C1 segment of cervical spinal cord (tissue), 14 donors: ENCODE measurements at places on chromosomes 1 and 21.

DNA sequence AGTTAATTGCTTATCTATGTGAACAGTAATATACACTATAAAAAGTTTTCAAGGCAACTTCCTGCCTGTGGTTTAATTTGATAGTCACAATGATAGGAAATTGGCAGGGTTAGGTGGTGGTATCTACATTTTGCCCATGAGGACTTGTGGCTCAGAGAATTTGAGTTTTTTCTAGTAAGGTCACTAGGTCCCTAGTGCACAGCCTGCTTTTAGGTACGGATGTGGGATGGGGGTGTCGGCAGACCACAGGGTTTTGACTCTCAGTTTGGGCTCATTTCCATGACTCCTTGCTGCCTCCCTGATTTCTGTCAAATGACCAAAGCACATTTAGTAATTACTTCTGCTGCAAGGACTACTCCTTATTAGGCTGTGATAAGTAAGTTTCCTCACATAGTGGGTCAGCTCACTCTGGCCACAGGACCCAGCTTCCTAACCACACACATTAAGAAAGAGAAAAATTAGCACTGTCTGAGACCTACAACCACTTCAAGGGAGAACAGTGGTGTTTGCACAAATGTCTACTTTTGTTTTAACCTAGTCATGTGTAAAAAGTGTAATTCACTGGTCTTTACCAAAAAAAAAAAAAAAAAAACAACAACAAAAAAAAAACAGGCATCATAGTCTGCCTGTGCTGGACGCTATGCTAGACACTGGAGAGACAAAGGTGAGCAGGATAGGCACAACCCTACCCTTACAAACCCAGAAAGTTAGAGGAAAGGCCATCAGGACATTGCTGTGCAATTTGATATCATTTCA, 43.7 kb downstream of the MRPL39 start:
- DNase-seq: no peak

- DNase-seq: no peak
Measured at GRCh38 chr1:226622012-226622411, 73.4 kb downstream of the STUM start.

- DNase-seq: no peak
Measured at GRCh38 chr1:174746024-174746808, 253.5 kb upstream of the CACYBP start.

DNA sequence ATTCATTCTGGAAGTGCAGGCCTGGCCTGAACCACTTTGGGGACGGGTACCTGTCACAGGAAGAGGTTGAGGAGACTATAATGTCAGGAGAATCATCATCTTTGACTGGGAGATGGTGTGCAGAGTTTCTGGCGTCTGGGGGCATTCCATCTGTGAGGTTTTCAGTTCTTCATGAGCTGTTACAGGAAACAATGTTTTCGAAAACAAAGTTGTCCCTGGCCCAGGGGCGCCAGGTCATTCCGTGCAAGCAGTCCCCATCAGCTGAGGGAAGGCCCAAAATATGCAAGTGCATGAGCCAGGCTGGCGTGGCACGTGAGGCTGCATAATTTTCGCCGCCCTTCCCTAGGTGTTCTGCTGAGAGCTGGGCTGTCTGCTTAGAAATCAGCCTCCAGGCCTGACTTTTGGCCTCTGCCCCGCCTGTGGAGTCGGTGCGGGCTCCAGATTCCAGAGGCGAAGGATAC, 68.4 kb upstream of the ATP5PO start:
- no peak for DNase-seq

DNA sequence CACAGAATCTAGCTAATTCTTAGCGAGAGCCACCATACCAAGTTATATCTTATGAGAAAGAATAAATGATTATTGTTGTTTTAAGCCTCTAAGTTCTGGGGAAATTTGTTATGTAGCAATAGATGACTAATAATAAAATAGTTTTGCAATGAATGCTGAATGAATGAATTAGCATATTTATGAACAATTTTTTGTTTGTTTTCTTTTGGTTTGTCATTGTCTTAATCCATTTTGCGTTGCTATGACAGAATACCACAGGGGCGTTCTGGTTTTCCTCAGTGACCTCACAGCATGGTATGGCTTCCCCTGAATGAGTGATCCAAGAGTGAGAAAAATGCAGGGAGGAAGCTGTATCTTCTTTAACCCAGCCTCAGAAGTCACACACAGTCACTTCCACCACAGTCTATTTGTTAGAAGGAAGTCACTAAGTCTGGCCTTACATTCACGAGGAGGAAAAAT, 53.8 kb upstream of the HPDL start:
- no peak for DNase-seq

DNA sequence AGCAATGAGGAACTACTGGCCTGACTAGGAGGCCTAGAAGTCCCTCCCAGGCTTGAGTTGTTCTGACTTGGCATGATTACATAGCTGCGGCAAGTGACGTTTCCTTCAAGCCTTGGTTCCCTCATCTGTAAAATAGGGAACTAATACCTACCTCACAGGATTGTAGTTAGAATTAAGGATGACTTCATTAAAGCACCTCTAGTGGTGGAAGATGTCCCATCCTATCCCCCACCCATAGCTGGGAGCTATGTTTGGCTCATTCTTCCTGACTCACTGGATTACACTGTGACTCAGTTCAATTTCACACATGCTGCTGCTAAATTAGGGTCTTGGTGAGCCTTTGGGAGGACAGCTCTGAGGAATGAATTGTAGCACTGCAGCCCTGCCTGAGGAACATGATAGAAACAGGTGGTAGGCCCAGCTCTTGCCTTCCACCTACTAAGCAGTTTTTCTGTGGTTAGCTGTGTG, 6.0 kb upstream of the SHISA4 start:
- no peak for DNase-seq

DNA sequence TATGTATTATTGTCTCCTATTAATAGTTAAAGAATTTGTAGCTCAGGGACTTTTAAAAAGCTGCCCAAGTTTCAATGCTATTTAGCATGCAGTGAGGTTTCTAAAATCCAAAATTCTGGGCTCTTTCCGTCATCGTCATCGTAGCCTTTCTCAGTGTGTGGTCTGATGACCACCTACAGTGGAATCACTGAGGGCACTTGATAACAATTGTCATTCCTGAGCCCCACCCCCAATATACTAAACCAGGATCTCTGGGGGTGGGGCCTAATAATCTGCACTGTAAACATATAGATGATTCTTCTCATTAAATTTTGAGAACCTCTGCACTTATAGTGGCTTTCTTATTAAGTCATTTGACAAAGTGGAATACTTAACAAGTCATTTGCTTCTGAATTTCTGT, 674.8 kb downstream of the PLPP3 start:
- no peak for DNase-seq

DNA sequence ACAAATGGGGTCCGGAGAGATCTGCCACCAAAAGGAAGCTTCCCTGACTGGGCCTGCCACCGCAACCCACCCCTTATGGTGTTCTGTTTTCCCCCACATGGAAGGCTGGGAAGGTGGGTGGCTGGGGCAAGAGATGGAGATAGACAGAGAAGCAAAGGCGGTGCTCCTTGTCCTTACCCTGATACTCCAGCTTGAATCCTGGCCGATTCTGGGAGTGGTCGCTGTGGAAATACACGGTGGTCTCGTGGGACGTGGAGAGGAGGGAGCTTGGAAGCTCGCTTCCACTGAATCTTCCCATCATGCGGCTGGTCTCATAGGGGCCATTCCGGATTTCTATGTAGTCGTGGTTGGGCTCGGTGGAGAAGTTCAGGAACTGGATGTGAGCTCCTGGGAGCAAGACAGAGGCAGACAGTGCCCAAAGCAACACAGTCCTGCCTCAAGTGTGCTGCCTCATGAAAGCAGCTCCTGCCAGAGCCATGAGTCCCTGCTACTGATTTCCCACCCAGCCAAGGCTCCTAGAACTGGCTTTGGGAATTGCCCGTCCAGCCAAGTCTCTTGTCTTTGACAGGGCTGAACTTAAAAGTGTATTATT, 138.5 kb downstream of the ZSCAN20 start:
- DNase-seq: no peak

GRCh38 chr1:186175588-186175987, 199.5 kb downstream of the TPR start:
- no peak for DNase-seq

DNA sequence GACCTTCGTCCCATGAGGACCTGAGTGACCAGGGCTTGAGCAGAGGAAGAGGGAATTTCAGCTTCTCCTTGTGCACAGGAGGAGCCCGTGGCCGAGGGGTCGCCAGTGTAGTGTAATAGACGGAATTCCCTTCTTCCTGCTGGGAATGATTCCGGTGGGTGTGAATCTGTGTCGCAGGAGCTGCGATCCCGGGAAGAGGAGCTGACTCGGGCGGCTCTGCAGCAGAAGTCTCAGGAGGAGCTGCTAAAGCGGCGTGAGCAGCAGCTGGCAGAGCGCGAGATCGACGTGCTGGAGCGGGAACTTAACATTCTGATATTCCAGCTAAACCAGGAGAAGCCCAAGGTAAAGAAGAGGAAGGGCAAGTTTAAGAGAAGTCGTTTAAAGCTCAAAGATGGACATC, 34.4 kb downstream of the MAP3K21 start:
- no peak for DNase-seq

DNA sequence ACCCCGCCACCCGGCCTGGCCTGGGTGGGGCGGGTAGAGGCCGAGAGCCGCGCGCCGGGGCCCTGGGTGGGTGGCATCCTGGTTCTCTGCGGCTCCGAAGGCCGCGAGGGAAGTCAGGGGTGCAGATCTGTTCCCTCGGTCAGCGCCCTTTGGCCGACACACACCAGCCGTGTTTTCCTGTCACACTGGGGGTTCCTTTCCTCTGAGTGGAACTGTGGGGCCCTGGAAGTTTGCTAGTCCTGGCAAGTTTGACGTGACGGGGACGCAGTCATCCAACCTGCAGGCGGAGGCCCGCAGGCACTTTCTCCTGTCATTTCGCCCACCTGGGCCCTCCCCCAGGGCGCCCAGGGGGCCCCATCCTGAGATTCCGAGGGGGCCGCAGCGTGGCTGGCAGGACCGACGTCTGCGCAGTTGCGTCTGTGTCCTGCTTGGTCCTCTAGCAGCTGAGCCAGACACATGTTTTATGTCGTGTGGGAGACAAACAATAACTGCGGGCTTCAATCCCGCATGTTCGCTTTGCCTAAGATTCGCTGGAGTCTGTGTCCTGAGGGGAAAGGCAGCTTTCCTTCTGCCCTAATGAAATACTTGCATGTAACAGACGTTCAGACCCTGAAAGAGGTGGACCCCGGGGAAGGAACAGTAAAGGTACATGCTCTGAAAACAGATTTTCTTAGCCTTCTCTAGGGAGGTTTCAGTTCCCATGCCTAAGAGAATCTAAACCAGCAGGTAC, 1.5 kb downstream of the FAM163A start:
- no peak for DNase-seq

DNA sequence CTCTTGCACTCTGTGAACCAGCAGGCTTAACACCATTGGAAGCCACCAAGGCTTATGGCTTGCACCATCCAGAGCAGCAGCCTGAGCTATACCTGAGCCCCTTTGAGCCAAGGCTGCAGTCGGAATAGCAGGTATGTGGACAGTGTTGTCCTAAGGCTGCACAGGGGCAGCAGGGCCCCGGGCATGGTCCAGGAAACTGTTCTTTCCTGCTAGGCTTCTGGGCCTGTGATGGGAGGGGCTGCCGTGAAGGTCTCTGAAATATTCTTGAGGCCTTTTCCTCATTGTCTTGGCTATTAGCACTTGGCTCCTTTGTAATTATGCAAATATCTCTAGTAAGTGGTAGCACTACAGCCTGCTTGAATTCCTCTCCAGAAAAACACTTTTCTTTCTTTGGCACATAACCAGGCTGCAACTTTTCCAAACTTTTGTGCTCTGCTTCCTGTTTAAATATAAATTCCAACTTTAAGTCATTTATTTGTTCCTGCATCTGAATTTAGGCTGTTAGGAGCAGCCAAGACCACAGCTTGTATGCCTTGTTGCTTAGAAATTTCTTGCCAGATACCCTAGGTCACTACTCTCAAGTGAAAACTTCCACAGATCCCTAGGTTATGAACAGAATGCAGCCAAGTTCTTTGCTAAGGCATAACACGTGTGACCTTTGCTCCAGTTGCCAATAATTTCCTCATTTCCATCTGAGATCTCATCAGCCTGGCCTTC, 5.2 kb downstream of the KRTAP20-4 start:
- no peak for DNase-seq

GRCh38 chr1:109985247-109986053, 885 bp downstream of the AHCYL1 start:
- DNase-seq: no peak

- DNase-seq: peak; percentile 98
Measured at GRCh38 chr1:15835741-15836510, 11.6 kb upstream of the SPEN start.

- DNase-seq: no peak
Measured at GRCh38 chr1:24027838-24028468, 47.8 kb upstream of the SRSF10 start.

- DNase-seq: no peak
Measured at GRCh38 chr1:93677729-93678128, 3.9 kb downstream of the BCAR3 start.

GRCh38 chr1:183736343-183736742, 68.6 kb upstream of the RGL1 start:
- DNase-seq: no peak

DNA sequence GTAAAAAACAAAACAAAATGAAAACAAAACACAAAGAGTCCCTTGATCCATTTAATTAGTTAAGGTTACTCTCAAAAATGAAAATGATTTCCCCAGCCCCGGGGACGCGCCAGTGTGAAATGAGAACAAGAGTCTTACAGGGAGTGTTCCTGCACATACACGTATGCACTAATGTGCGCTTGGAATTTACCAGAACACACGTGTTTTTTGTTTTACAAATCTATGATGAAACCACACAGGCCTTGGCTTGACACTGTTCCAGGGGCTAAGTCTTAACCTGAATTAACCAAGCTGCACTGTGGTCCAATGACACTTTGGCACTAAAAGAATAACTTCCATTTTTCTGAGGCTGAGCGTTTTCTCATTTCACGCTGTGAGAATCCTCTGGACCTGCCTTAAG, 63.7 kb downstream of the SLC45A1 start:
- no peak for DNase-seq

DNA sequence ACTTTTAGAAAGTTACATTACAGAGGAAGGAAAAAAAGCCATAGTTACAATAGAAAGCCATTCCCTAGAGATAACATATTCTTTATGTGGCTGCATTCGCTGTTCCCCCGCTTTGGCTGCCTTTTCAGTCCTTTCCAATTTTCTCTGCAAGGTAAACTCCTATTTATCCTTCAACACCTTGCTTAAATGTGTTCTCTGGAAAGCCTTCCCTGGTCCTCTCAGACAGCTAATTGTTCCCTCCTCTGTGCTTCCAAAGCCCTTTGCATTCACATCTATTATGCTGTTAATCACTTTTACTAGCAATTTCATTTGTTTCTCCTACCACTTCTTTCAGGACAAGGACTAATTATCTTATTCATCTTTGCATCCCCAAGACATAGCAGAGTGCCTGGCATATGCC, 1.6 kb downstream of the PHC2 start:
- no peak for DNase-seq

- DNase-seq: no peak
Measured at GRCh38 chr21:45856442-45856841, 125.1 kb upstream of the COL6A1 start.

- no peak for DNase-seq
Measured at GRCh38 chr1:200889571-200889970, 5.1 kb upstream of the INAVA start.

- DNase-seq: peak; percentile 72
Measured at GRCh38 chr1:40315795-40316594, 1.1 kb downstream of the COL9A2 start.
